Vagina (tissue), 2 donors: ENCODE measurements at places on chromosomes 13 and 19.

GRCh38 chr13:38819053-38819452, 132.2 kb downstream of the FREM2 start:
- no peak for DNase-seq

- DNase-seq = no peak
These were observed 15.2 kb downstream of the TPT1 start for GRCh38 chr13:45325806-45326205.

- DNase-seq = peak; percentile 90
These were observed 14.3 kb downstream of the FZR1 start for GRCh38 chr19:3520166-3521103.

GRCh38 chr13:40109351-40109844, 453.9 kb downstream of the COG6 start:
- DNase-seq = no peak

GRCh38 chr13:28564030-28564429, 69.1 kb upstream of the FLT1 start:
- DNase-seq = no peak

- no peak for DNase-seq
These were observed 59.0 kb downstream of the SMARCA4 start for GRCh38 chr19:11019824-11020223.

DNA sequence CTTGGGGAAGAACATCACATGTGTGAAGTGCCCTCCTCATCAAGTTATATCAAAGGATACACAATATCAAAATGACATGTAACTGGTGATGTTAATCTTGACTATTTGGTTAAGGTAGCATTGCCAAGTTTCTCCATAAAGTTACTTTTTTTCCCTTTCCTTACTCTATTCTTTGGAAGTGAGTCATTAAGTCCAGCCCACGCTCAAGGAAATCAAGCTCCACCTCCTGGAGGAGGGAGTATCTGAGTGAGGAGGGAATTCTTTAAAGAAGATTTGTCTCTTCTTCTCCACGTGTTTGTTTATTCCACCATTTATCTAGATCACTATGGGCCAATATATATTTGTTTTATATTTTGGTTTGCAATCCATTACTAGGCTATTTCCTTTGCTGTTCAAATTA, 33.6 kb upstream of the FNDC3A start:
- DNase-seq = no peak

DNA sequence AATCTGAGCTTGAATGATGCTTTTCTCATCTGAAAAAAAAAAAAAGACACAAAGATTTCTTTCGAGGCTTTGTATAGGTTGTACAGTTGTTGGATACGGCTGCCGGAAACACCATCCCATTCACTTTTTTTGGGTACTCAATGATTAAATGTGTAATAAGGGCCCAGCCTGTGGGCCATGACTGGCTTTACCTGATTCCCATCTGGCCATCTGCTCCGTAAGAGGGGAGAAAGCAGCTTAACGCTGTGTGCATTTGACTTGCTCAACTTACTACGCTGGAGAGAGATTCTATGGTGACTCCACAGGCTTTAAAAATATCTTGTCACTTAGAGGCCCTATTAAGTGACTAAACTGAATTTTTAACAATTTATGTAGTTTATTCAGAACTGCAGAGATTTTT, 731 bp downstream of the ZNF558 start:
- DNase-seq = no peak

- no peak for DNase-seq
These were observed 384.5 kb upstream of the GPC6 start for GRCh38 chr13:92842145-92842544.

DNA sequence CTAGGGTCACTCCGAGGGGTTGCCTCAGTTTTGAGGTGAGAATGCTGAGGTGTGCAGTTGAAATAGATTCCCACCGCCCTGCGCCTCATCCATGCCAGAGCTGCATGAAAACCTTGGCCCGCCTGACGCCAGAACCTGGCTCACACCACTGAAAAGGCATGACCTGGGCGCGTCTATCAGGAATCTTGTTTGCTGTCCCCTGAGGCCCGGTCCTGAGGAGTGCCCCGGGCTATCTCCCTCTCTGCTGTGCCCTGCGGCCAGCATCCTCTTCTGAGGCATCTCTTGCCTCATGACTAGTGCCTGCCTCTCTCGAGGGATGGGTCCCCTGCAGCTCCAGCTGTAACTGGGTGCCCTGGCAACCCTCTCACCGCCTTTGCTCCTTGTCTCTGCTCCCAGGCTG, 28.1 kb downstream of the SMARCA4 start:
- DNase-seq = no peak

DNA sequence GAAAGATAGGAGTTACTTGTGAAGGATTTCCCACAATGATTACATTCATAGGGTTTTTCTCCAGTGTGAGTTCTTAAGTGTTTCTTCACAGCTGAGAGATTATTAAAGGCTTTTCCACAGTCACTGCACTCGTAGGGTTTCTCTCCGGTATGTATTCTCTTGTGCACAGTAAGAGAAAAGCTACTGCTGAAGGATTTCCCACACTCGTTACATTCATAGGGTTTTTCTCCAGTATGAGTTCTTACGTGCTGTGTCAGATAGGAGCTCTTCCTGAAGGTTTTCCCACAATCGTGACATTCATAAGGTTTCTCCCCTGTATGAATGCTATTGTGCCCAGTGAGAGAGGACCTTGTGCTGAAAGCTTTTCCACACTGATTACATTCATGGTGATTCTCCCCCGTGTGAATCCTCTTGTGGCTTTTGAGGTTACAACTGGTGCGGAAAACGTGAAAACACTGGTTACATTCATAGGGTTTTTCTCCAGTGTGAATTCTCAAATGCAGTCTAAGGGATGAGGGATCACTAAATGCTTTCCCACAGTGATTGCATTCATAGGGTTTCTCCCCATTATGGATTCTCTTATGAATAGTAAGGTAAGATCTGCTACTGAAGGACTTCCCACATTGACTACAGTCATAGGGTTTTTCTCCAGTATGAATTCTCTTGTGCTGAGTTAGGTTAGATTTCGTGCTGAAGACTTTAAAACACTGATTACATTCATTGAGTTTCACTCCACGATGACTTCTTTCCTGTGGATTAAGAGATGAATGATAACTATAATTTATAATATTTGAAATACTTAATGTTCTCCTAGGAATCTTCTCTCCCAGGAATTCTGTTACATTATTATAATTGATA, 20.6 kb downstream of the ZNF558 start:
- DNase-seq = no peak

DNA sequence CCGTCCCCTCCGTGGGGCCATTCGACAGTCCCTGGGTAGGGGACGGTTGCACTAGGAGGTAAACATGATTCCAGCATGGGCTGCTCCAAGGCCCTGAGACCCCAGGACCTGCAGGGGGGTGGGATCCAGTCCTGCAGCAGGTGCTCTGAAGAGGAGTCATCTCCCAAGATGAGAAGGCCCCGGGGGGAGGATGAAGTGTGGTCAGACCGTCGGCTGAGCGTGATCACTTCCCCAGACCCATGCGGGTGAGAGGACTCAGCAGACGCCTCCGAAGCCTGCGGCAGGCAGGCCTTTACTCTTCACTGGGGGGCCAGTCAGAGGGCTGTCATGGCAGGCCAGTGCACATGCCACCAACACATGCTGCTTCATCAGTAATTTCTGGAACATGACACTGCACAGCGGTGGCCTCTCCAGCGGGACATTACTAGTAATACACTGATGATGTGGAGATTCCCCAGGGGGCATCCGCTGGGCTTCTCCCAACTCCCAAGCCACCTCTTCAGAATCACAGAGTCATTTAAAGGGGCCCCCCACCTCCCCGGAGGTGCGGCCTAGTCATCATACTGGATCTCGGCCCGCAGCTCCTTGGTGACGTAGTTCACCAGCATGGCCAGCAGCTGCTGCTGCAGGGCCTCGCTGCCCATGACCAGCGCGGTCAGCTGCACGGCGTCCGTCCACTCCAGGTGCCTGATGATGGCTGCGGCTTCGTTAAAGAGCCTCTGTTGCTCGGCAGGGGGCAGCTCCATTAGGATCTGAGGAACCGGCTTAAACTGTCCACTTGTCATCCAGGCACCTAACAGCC, 12.7 kb downstream of the C19orf12 start:
- DNase-seq = no peak

DNA sequence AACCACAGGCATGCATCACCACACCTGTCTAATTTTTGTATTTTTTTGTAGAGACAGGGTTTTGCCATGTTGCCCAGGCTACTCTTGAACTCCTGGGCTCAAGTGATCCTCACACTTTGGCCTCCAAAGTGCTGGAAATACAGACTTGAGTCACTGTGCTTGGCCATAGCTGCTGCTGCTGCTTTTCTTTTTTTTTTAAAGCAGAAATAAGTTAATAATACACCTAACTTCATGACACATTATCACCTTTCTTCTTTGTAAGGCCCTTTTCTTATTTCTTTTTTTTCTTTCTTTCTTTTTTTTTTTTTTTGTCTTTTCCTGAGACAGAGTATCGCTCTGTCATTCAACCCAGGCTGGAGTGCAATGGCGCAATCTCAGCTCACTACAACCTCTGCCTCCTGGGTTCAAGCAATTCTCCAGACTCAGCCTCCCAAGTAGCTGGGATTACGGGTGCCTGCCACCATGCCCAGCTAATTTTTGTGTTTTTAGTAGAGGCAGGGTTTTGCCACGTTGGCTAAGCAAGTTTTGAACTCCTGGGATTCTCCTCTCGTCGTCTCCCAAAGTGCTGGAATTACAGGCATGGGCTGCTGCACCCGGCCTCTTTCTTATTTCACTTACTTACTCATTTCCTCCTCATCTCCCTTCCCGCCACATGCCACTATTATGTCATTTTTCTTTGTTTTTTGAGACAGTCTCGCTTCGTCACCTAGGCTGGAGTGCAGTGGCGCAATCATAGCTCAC, 8.7 kb downstream of the SHKBP1 start:
- DNase-seq = no peak

DNA sequence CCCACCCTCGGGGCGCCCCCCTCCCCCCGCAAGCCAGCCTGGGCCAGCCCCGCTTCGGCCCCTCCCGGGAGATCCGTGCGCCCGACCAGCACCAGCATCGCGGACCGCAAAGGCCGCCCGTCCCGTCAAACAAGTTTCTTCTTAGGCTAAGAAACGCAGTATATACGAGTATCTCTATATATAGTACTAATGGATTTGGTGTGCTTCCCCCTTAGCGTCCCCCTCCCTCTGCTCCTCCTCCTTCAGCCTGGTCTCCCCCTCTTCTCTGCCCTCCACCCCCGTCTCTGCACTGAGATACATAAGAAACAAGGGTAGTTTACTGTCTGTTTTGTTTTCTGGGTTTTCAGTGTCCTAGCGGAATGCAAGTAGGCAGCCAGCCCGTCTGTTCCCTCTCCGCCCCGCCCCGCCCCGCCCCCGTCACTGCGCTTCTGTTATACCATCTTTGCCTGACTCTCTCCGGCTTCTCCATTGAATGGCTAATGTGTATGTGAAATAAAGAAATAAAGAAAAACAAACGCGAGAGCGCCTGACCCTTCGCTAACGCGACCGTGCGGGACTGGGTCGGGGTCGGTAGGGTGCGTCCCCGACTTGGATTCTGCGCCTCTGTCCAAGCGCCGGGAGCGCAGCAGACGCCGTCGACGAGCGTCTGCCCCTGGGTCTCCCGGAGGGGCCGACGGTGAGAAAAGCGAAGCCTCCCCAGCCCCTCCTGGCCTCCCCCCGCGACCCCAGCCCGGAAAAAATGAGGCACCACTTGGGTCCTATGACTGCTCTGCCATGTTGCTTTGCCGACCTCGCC, 4.2 kb downstream of the LYL1 start:
- DNase-seq = no peak

DNA sequence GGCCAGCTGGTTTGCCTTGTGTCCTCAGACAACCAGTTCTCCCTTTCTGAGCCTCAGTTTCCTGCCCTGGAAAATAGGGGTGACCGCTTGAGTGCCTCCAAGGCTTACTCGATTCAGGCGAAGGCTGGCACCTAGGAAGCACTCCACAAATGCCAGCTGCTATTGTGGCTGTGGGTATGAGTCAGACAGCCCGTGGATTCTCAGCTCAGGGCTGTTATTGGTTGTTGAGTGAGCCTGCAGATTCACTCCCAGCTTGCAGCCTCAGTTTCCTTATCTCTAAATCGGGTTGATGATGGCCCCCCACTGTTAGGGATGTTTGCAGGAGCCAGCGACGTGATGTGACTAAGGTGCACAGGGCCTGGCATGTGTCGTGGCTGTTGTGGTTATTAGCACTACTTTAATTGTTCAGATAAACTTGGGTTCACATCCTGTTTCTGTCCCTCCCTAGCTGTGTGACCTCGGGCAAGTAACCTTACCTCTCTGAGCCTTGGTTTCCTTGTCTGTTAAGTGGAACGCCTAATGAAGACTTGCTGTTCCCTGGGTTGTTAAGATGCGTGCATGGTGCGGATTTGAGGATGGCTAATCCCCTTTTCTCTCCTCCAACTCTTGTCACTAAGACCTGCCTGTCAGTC, 2.4 kb downstream of the MARK4 start:
- no peak for DNase-seq

DNA sequence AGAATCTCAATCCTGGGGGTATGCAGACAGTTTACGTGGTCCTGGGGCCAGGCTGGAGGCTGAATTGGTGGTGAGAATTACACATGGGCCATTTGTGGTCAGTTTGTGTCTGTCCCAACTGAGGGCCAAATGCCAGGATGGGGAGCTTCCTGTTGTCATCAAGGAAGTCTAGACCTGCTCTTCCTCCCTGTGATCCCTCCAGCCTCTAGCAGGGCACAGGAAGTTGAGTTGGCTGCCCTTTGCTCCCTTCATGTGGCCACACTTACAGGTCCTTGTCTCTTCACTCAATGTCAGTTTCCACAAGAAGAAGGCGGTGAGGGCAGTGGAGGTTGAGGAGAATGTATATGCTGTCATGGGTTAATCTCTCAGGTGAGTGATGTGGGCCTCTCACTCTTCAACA, 30.1 kb downstream of the SIGLEC7 start:
- DNase-seq = no peak

GRCh38 chr13:33109271-33109697, 93.1 kb downstream of the KL start:
- DNase-seq = no peak

- DNase-seq = no peak
These were observed 296.5 kb downstream of the ZNF536 start for GRCh38 chr19:30668521-30669155.

- DNase-seq = no peak
These were observed 490.0 kb upstream of the SGCG start for GRCh38 chr13:22690756-22691155.

GRCh38 chr13:46321494-46322225, 65.4 kb downstream of the RUBCNL start:
- no peak for DNase-seq

DNA sequence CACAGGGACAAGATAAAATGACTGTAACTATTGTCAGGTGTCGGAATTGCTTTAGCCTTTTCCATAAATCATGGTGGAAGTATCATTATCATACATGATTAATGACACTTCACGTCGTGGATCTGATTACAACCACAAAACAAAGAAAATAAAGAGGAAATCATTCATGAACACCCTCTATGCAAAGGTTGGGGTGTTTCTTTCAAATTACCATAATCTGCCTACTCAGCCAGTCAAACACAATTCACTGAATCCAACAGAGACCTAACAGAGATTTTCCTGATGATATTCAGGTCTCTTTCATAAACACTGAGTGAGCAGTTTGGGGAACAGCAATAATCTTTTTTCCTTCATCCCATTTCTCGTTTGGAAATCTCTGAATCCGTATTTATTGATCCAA, 625.6 kb downstream of the DCT start:
- DNase-seq = no peak

- no peak for DNase-seq
These were observed 28.5 kb downstream of the DCLK1 start for GRCh38 chr13:36102721-36103120.

- DNase-seq = no peak
These were observed 3.4 kb downstream of the NUDT15 start for GRCh38 chr13:48040896-48041295.

GRCh38 chr13:106449096-106449495, 86.4 kb downstream of the EFNB2 start:
- no peak for DNase-seq

GRCh38 chr19:8513687-8514504, at the start of gene ZNF414:
Gene ZNF414 (minus strand): TSS chr19:8514167. CDS start chr19:8514046, 121 bp downstream.
- DNase-seq = peak; percentile 99
